NCI-H1048 (cell line): ENCODE measurements at places on chromosomes 16 and 17.

DNA sequence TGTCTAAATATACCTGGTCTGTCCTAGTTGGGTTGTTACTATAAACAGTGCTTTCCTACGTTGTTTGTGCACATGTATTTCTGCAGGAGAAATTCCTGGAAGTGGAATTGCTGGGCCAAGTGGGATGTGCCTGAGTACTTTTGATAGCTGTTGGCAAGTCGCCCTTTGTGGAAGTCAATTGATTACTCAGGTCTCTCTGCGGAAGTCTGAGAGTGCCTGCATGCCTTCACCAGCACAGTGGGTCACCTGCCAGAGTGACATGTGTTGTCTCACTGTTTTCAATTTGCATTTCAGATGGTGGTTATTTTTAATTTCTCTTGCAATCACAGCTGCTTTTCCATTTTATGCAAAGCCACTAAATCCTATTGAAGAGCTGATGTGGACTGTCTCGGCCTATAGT is 2.3 kb upstream of the MVD start:
- DNase-seq = no peak

GRCh38 chr17:12282056-12282455 is 261.4 kb downstream of the MAP2K4 start:
- DNase-seq = no peak

GRCh38 chr17:7848131-7848579 is 6.7 kb upstream of the TMEM88 start:
- DNase-seq = no peak

DNA sequence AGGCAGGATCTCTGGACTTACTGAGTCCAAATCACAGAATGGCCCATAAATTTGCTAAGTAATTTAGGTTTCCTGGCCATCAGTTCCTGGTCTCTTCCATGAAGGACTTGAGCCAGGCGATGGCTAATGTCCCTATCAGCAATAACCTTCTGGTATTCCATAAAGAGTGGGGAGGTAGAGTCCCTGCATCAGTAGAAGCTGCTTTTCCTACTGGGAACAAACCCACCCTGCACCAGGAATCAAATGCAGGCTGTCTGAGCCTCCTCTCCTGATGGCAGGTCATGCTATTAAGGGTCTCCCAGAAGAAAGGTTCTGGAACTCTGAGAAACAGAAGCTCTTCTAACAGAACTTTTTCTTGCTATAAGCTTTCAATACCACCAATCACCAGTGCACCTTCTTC is 1.5 kb upstream of the HPR start:
- no peak for DNase-seq

- DNase-seq = no peak
Measured at GRCh38 chr16:49400611-49401010, 27.0 kb downstream of the C16orf78 start.

DNA sequence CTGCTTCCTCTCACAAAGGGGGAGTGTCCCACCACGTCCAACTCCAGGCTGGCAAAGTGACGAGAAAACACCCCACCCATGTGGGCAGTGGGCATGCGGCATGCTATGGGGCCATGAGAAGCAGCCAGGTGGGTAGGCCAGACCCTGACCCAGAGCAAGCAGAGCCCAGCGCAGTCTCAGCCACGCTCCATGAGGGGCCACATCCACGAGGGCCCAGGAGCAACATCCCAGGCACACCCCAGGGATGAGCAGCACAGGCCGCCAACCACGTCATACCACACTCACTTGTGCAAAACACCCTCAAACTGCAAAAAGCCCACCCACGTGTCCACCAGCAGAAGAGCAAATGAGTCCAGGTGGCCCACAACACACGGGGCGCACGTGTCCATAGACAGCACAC is 117.0 kb downstream of the ZNF778 start:
- DNase-seq = no peak

- no peak for DNase-seq
Measured at GRCh38 chr17:17579691-17580090, 11.8 kb downstream of the PEMT start.

DNA sequence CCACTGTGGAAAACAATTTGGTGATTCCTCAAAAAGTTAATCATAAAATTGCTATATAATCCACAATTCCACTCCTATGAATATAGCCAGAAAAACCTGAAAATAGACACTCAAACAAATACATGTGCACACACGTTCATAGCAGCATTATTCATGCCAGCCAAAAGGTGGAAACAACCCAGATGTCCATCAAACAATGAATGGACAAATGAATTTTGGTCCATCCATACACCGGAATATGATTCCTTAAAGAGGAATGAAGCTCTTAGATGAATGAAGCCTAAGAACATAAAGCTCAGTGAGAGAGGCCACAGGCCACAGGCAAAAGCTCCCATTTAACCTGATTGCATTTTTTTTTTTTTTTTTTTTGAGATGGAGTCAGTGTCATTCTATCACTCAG is 114.6 kb upstream of the TNRC6C start:
- no peak for DNase-seq

- no peak for DNase-seq
Measured at GRCh38 chr16:57666353-57667047, 1.6 kb upstream of the ADGRG3 start.

- no peak for DNase-seq
Measured at GRCh38 chr16:83206426-83206825, 579.7 kb downstream of the CDH13 start.

DNA sequence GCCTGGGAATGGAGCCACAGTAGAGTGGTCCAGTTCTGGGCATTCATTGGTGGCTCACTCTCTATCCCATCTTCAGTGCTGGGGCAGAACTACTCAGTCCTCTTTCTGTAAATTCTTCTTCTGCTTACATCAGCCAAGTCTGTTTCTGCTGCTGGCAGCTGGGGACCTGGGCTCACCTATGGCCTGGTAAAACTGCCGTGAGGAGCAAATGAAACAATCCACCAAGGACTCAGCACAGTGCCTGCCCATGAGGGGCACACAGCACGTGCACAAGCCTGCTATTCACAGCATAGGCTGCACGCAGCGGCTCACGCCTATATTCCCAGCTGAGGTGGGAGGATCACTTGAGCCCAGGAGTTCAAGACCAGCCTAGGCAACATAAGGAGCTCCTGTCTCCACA is 30.9 kb upstream of the SNN start:
- DNase-seq = no peak

DNA sequence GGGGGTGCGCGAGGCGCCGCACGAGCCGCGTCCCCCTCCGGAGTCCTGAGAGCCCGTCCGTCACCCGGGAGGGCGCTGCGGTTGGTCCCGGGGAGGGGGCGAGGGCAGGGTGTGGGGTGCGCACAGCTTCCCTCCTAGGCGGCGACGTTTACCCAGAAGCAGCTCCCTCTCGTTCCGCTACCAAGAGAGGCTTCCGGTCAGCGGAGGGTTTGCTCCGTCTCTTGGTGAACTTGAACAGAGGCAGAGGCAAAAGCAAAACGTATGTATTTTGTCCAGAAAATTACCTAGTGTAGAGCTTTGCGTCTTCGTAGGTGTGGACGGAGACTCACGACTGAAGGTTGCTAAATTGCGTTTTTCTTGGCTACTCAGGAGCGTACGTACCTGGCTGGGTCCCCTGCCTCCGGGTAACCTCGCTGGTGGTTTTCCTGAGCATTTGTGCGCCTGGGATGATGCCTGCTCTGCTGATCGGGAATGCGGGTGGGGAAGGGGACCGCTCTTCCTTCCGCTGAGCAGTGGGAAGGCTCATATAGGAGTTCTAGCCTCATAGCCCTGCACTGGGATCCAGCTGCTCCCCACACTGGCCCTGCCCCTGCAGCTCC is 833 bp downstream of the WSCD1 start:
- DNase-seq = no peak
